Effector memory CD8-positive, alpha-beta T cell (primary cell): ENCODE measurements at places on chromosomes 16 and 17.

- no peak for DNase-seq
Observed at GRCh38 chr17:17387498-17388362, 84.6 kb downstream of the NT5M start.

DNA sequence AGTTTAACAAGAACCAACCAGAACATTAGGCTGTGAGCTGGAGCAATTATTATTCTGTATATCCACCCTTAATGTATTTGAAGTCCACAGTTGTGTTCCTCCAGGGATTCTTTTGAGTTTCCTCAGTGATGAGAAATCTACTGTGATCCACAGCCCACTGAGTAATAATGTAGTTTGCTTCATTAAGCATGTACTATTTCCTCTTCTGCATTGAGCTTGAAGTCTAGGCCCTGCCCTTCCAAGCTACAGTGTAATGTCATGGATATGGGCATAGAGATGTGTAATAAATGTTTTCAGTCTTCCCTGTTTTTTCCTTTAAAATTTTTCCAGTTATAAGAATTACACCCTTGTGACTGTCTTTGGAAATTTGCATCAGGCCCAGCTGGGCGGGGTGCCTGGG lies 36.4 kb upstream of the SLC12A3 start:
- DNase-seq = no peak

DNA sequence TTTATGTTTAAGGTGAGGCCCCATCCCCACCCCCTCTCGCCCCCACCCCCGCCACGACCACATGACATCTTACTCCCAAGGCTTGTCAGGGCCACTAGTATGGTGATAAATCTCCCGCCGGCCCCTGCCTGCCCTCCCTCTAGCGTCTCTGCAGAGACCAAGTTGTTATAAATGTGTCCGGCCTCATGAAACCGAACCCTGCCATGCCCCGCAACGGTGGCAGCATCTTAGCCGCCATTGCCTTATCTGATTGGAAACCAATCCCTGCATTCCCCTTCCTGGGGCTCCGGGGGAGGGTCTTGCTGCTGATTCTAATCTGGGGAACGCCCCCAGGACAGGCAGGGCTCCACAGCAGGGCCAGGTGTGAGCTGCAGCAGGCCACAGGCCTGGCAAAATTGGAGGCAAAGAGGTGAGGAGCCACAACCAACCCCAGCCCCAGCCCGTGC lies 352.4 kb downstream of the C16orf95 start:
- DNase-seq = no peak

GRCh38 chr17:9986754-9987382 lies 81.8 kb upstream of the RCVRN start:
- no peak for DNase-seq

DNA sequence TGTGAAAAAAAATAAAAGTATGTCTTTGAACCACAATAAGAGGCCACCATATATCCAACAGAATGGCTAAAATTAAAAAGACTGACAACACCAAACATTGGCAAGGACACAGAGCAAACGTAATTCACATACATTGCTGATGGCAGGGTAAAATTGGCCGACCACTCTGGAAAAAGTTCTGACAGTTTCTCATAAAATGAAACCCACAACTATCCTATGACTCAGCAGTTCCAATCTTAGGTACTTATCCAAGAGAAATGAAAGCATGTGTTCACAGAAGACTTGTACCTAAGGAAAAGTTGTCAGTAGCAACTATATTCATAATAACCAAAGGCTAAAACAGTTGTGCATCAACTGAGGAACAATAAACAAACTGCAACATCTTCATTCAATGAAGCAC lies 357.3 kb upstream of the XYLT1 start:
- DNase-seq = no peak

DNA sequence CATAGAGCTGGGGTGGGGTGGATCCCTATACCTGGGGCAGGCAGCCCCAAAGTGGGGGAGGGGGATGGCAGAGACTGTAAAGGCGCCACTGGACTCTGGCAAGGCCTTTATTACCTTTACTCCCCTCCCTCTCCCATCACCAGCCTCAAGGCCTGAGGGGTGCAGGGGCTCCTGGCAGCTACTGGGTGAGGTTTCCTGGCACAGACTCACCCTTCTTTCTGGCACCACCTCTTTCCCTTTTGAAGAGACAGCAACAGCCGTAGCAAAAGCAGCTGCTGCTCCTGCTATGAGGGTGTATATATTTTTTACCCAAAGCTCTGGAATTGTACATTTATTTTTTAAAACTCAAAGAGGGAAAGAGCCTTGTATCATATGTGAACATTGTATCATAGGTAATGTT lies 17.6 kb downstream of the RAPGEFL1 start:
- no peak for DNase-seq

DNA sequence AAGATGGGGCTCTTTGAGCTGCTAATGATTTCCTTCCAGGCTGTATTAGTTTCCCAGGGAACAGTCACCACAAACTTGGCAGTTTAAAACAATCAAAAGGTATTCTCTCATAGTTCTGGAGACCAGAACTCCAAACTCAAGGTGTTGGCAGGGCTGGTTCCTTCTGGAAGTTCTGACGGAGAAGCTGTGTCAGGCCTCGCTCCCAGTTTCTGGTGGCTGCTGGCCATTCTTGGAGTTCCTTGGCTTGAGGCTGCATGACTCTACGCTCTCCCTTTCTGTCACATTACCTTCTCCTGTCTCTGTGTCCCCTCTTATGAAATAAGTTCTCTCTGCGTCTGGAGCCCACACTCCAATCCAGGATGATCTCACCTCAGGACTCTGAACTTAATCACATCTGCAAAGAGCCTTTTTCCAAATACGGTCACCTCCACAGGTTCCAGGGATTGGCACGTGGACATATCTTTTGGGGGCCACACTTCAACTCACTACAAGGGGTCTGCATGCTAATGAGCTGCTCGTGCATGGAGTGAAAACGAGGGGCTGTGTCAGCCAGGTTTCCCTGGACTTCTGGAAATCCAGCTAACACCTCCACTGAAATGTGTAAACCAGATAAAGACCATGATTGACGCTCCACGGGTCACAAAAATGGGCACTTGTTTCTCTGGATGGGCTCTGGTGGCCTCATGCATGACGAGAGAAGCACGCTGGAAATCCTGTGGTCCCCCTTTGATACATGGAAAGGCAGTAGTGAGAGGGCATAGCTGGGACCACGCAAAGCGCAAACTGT lies 78.3 kb downstream of the DYNLRB2 start:
- no peak for DNase-seq

- DNase-seq = no peak
Observed at GRCh38 chr16:84763629-84764028, 56.2 kb upstream of the CRISPLD2 start.

- DNase-seq = no peak
Observed at GRCh38 chr17:68317458-68317857, 26.2 kb downstream of the ARSG start.

DNA sequence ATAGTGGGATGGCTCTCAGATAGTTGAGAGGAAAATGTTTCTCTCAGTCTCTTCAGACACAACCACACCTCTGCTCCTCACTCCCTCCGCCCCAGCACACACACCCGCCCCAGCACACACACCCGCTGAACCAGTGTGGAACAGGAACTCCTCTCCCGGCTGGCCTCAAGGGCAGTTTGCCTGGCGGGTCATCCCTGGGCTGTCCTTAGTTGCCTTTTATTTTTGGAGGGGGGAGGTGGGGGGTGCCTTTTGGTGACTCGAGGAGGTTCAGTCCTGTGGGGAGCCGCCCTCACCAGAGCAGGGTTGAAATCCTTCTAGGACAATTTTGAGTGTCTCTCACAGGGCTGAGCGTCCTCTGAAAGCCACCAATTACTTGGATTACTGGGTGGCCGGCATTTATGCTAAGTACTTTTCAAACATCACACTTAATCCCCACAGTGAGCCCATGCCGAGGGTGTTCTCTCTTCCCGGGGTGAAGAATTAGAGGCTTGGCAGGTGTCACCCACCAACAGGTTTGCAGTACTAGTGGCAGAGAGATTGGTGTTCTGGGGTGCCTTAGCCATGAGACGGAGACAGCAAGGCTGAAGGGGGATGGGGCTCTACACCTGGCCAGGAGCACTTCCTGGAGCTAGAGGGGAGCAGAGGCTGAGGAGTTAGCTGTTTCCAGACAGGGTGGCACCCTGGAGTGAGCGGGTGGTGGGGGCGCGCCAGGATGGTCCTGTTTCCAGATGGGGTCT lies 2.8 kb downstream of the RASD1 start:
- DNase-seq = no peak
